ENCODE measurements at places on chromosomes 13 and 19.

DNA sequence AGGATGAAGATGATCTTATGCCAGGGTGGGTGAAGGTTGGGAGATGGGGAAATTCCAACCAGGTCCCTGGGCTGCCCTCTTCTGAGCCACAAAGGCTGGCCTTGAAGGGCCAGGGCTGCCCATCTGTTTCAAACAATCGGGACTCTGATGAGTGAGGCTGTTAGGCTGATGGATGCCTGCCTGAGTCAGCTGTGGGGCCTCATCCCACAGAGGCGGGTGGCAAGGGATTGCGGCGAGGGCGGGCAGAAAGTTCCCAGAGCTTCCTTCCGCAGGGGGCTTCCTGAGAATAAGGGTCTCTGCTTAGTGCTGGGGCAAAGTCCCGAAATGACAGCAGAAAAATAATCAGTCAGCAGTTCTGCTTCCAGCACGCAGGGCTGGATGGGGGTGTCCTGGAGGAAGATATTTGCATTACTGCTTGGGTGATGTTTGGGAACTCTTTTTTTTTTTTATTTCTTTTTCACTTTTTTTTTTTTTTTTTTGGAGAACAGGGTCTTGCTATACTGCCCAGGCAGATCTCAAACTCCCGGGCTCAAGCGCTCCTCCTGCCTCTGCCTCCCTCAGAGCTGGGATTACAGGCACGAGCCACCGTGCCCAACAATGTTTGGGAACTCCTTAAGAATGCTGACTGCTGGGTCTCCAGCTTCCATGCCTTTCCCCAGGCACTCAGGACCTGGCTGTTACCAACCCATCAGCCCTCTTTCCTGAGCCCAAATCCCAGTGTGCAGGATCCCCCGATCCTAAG, 14.1 kb downstream of the SH3GL1 start:
- no peak for DNase-seq

DNA sequence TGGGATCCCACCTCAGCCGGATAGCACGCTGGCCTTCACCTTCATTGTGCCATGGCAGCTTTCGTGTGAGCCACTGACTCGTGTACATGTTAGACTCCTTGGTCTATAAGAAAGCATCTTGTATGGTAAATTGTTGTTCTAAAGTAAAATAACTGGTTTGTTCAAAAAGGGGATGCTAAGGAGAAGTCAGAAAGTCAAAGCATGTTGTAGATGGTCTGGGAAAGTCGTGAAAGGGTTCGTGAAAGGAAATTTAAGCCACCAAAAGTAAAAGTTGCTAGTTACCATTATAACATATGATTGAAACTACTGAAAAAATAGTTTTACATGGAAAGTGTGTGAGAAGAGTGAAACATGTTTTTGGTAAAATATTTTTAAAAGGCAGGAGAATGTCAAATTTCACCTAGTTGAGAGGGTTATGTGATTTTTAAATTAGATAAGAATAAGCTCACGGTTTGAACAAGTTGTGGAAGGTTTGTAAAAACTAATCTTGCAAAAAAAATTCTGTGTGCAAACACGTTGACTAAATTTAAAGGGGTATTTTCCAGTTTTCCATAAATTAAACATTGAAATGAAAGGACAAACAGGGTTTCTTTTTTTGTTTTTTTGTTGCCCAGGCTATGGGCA, 23.4 kb downstream of the DPRX start:
- no peak for DNase-seq

DNA sequence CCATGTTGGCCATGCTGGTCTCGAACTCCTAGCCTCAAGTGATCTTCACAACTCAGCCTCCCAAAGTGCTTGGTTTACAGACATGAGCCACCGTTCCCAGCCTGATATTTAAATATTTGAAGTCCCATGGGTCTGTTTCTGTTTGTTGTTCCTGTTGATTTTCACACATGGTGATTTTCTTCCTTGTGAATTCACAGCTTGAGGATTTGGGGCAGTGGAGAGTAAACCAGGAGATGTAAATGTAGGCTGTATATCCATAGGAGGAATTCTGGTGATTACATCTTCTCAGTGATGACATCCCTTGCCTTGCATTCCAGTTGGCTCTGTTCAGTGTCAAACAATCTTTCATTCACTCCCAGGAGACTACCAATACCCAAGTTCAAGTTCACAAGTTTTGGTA, 471.9 kb downstream of the KCTD12 start:
- no peak for DNase-seq

GRCh38 chr13:76868371-76868770, 17.8 kb downstream of the KCTD12 start:
- no peak for DNase-seq

- DNase-seq = no peak
Measured at GRCh38 chr13:31956980-31957644, 74.5 kb upstream of the FRY start.

GRCh38 chr19:13888281-13888680, 11.3 kb downstream of the NANOS3 start:
- DNase-seq = no peak

- no peak for DNase-seq
Measured at GRCh38 chr13:29454931-29455481, 140.5 kb downstream of the SLC7A1 start.

DNA sequence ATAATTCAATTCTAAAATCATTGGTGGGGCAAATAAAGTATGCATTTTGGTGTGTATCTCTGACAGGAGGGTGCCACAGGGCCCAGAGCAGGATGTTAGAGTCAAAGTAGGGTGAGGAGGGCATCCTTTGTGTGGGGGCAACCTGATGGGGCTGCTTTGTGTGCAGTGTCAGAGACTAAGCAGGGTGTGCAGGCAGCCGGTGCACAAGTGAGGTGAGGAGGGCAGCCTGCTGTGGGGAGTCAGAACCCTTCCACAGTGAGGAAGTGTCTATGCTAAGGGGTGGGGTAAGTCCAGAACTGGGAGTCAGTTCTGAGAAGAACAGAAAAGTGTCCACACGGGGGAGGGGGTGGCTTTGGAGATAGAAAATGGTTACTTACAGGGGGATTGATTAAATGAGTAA, 40.7 kb downstream of the RB1 start:
- no peak for DNase-seq

DNA sequence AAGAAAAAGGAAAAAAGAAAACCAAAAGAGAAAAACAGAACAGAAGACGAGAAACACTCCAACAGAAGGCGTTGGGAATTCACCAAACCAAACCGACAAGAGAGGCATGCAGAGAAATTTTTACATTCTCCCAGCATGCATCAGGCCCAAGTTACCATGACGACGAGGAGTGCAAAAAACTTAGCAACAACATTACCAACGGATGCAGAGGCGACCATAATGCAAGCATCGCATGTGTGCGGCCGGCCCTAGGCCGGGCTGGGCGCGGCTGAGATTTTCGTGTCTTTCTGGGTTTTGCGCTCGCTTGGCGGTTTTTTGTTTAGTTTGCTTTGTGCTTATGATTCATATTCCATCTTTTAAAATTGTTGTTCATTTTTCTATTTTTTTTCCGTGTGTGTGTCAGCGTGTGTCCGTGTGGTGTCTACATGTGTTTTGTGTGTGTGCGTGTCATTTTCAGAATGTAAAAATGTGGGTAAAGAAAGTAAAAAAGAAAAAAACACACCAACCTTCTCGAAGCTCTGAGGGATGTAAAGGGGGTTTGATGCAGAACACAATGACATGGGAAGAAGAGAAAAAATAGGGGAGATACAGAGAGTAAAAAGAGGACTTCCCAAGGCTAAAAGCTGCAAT, 84.9 kb downstream of the PTPRS start:
- no peak for DNase-seq

DNA sequence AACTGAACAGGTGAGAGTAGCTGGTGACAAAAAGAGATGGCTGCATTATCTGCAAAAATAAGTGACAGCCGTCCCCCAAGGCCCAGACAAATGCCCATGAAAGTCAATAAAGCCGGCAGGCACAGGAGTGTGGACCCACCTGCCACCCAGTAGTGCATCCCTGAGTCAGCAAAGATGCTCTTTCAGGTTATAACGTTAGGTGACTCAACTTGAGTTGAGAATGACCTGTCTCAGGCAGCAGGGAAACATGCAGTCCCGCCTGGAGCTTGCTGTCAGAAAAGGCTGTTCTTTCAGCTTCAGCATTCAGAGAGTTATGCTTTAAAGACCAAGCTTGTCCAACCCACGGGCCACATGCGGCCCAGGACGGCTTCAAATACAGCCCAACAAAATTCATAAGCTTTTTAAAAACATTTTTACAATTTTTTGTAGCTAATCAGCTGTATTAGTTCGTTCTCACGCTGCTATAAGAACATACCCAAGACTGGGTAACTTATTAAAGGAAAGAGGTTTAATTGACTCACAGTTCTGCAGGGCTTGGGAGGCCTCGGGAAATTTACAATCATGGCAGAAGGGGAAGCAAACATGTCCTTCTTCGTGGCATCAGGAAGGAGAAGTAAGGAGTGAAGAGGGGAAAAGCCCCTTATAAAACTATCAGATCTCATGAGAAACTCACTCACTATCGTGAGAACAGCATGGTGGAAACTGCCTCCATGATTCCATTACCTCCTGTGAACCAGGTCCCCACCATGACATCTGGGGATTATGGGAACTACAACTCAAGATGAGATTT, 110.4 kb downstream of the RAB20 start:
- no peak for DNase-seq

- DNase-seq = no peak
Measured at GRCh38 chr19:6610934-6611852, 20.2 kb upstream of the CD70 start.

DNA sequence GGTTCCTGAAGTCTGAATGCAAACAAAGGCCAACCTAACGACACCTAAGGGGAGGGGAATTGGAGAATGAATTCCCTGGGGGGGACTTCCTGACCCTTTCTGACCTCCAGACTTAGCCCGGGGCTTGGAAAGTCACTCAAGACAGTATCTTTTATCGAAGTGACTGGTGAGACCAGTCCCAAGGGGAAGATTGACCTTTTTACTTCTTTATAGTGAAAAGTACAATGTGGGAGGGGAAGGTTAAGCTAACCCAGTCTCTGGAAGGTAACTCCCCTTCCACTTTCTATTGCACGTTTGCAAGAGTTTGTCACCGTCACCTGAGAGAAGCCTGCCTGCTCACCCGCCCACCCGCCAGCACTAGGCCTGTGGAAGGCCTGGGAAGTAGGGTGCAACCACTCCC, 111.9 kb downstream of the EFNB2 start:
- DNase-seq = no peak

GRCh38 chr13:23558675-23559536, 11.3 kb upstream of the TNFRSF19 start:
- DNase-seq = no peak

- no peak for DNase-seq
Measured at GRCh38 chr13:25943081-25943480, 108.7 kb downstream of the SHISA2 start.

Data from progenitor cell of endocrine pancreas (in vitro differentiated cells).